ENCODE measurements at places on chromosomes 2 and 18.
A peak's percentile ranks its signal among the peaks of the same experiment; 100 is the strongest.

- no peak for DNase-seq
These were observed 110.1 kb downstream of the MYO1B start for GRCh38 chr2:191355170-191355758.

GRCh38 chr18:56382541-56382940, 255.9 kb downstream of the TXNL1 start:
- peak; percentile 25 for DNase-seq

DNA sequence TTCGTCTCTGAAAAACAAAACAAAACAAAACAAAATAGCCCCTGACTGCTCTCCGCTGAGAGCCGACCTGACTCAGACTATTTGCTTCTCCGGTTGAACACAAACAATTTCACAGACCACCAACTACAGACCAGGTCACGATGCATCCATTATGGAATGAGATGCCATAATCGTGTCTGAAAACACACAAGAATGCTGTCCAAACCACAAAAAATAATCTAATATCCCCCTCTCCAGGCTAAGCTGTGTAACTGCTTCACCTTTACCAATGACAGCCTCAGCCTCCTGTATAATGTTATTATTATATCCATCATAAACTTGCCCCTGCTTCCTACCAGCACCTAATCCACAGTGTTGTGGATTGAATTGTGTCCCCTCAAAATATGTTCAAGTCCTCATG, 114.7 kb downstream of the DNAH6 start:
- no peak for DNase-seq

GRCh38 chr2:6947929-6948676, 30.9 kb downstream of the RNF144A start:
- no peak for DNase-seq

DNA sequence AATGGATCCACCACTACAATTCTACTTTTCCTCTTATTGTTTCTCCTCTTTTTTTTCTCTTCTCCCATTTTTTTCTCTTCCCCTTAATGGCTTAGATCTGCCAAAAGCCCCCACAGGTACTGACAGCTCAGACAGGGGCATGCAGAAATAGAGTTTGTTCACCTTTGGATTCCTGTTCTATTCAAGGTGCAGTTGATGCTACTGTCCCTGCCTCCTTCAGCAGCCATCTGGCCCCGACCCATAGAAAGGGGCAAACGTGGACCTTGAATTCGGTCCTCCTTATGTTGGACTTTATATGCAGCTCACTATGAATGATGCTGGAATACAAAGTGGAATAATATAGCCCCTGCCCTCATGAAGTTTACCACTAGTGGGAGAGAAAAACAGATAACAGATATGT, 27.7 kb upstream of the ALK start:
- DNase-seq = no peak
